ENCODE measurements at places on chromosomes 16 and 17.

- no peak for DNase-seq
Observed at GRCh38 chr17:82424001-82424862, 5.8 kb upstream of the OGFOD3 start.

GRCh38 chr16:65489531-65490023, 367.7 kb upstream of the CDH11 start:
- no peak for DNase-seq

DNA sequence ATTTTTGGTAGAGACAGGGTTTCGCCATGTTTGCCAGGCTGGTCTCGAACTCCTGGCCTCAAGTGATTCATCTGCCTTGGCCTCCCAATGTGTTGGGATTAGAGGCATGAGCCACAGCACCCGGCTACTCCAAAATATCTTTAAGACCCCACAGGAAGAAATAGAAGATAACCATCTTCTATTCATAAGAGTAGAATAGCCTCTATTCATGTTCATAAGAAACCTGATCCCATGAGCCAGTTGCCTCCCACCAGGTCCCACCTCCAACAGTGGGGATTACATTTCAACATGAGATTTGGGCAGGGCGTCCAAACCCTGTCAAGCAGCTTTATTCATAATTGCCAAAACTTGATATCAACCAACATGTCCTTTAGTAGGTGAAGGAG, 13.9 kb upstream of the TMC7 start:
- no peak for DNase-seq

- no peak for DNase-seq
Observed at GRCh38 chr17:61967729-61968128, 39.9 kb upstream of the INTS2 start.

GRCh38 chr17:79799538-79800324, 2.9 kb upstream of the CBX8 start:
- no peak for DNase-seq
